ENCODE measurements at places on chromosomes 4 and X.
A peak's percentile ranks its signal among the peaks of the same experiment; 100 is the strongest.

DNA sequence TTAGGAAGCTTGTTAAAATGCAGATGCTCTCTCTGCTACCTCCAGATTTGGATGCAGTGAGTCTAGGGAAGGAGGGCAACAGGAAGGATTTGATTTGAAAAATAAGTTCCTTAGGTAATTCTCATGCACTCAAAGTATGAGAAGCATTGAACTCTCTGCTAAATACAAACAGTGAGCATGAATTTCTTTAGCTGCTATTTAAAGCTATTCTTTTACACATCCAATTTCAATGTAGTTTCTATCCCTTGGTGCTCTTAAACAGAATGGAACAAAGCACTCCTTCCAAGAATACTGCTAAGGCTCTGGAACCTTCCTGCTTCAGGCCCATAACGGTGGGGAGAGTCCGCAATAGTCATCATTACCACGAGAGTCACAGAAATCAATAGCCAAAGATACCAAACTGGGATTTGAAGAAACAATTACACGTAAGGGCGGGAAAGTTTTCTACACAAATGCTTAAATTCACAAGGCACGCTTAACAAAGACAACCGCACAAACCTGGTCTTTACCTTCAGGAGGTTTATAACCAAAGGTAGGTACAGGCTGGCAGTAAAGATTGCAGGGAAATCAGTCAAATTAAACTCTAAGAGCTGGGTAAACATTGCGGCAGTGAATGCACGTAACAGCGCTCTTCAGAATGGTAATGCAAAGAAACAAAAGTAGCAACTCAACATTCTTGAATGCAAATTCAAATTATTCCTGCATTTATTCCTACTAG is 123.2 kb upstream of the NAP1L5 start:
- DNase-seq: no peak

- no peak for DNase-seq
Measured at GRCh38 chr4:142596595-142596994, 249.5 kb downstream of the INPP4B start.

DNA sequence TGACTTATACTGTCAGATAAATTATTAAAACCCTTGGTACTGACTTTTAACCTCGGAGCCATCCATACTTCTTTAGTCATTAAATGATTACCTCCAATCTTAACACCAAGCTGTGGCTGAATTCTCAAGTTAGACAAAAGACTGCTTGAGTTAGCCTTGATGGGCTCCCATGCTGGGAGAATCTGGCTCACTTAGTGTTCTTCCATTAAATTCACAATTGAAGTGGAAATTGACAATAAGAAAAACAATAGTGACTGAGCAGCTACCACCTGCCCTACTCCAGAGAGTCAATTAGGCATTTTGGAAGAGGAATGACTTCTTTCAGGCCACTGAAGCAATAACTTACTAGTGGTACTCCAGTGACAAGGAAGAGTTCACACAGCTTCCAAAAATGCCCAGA is 503.0 kb upstream of the CPXCR1 start:
- DNase-seq: no peak

DNA sequence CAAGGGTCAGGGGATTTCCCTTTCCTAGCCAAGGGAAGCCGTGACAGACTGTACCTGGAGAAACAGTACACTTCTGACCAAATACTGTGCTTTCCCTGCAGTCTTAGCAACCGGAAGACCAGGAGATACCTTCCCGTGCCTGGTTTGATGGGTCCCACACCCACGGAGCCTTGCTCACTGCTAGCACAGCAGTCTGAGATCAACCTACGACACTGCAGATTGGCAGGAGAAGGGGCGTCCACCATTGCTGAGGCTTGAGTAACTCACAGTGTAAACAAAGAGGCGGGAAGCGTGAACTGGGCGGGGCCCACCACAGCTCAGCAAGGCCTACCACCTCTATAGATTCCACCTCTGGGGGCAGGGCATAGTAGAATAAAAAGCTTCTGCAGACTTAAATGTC is 48.7 kb upstream of the SRD5A3 start:
- DNase-seq: no peak

DNA sequence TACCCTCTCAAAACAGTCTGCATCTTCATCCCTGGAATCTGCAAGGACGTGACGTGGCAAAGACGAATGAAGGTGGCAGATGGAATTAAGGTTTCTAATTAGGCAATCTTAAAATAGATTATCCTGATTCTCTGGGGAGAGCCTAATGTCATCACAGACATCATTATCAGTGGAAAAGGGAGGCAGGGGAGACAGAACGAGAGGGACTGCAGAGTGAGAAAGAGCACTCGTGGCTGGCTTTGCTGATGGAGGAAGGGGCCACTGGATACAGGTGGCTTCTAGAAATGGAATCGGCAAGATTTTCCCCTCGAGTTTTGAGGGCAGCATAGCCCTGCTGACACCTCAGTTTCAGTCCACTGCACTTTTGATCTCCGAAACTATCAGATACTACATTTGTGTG is 110.6 kb downstream of the ASMT start:
- no peak for DNase-seq

DNA sequence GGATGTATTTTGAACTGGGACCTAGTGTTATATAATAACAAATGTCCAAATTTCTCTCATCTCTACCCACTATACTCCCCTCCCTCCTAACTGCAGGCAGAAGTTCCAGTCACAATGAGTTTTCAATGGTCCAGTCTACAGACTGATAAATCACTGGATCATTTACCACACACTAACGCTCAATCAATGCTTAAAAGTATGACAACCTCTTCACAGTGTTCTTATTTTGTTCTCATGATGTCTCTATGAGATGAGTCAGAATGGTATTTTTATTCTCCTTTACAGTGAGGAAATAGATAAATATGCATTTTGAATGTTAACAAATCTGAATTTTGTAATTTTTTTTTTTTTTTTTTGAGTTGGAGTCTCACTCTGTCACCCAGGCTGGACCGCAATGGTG is 83.7 kb upstream of the ETNPPL start:
- no peak for DNase-seq

DNA sequence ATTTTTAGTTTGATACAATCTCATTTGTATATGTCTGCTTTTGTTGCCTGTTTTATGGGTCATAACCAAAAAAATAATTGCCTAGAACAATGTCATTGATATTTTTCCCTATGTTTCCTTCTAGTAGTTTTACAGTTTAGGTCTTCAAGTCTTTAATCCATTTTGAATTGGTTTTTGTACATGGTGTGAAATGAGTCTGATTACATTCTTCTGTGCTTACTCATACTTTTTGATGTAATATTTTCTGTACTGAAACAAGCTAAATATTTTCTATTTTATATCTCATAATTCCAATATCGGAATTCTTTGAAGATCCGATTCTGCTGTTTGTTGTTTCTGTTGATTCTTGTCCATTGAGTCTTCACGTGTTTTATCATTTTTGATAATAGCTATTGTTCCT is 10.6 kb downstream of the TMEM156 start:
- no peak for DNase-seq

GRCh38 chrX:136635235-136635634 is 12.7 kb upstream of the CD40LG start:
- peak; percentile 78 for DNase-seq

- no peak for DNase-seq
Measured at GRCh38 chr4:95363966-95364365, 184.8 kb downstream of the UNC5C start.

GRCh38 chrX:90883479-90883878 is 551.2 kb upstream of the PABPC5 start:
- DNase-seq: no peak

DNA sequence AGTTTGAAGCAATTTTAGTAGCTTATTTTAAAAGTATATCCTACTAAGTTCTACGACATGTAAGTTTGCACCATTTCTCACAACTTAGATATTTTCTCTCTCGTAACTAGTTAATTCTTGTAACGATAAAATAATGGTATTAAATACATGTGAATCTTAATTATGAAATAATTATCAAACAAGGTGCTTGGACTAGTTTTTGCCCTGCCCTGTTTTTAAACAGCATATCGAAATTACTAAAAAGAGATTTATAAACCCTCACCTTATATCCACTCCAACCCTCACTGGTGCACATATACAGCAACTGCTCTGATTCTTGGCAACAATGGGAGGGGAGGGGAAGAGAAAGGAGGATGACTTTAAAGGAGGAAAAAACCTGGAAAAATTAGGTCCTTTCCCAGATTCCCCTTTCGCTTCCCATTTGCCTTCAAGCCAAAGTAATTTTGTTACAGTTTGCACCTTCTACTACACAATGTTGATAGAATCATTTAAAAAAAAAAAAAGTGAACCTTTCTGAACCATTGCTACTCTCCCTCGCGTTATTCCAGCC is 820 bp upstream of the MAB21L2 start:
- DNase-seq: no peak

DNA sequence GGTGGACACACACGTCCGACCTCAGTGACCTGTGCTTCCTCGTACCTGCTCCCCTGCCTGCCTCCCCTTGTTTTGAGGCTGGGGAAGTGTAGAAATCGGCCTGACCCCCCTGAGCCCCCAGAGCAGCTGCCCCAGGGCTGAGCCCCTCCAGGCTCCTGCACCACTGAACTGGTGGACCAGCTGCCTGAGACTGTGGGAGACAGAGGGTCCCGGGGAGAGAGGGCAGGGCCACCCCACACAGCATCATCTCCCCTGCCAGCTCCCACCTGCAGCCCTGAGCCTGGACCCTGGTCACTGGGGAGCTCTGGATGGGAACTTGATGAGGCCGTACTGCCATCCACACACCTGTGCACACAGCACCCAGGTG is 15.0 kb upstream of the NAT8L start:
- no peak for DNase-seq

DNA sequence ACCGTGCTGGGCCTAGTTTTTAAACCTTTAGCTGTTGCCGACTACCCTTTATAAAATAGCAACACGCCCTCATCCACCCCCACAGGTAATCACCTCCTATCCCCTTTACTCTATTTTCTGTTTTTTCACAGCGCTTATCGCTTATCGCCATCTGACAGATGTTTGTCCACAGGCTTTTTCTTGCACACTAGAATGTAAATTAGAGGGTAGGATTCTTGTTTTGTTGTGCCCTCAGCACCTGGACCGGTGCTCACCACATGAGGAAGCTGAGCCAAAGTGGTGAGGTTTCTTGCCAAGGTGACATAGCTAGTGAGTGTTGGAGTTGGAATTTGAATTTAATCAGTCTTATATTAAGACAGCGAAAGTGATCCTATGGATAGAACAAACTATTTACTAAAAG is 2.9 kb upstream of the RBBP7 start:
- no peak for DNase-seq

DNA sequence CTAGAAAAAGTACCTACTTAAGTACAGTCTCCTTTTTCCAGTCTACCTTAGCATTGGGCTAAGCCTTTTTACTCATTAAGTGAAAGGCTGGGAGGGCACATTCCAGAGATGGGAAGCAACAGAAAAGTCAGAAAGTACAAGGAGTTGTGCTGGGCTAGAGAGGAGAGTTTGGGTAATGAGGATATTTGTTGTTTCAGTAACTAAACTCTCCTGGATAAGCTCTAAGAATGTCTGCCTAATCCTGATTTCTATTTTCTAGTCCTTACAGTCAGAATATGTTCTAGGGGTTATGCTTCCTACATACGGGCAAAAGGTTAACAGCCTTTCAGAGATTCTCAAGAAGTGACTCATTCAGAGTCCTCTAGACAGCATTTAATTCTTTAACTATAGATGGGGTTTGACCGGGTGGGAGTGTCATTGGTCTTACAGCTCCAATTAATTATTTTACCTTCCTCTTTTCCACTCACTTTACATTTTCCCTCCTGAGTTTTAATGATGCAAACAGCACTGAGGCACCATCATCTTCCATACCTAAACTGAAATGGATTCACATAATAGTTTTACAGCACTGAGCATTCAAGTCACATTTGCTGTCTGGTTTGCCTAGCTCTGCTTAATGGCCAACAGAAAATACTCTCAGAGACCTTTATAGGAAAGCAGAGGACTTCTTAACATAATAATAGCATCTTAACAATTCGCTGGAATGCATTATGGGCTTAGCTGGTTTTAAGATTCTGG is 42.9 kb downstream of the USP26 start:
- DNase-seq: no peak

GRCh38 chr4:126708716-126709115 is 924.0 kb upstream of the INTU start:
- no peak for DNase-seq

DNA sequence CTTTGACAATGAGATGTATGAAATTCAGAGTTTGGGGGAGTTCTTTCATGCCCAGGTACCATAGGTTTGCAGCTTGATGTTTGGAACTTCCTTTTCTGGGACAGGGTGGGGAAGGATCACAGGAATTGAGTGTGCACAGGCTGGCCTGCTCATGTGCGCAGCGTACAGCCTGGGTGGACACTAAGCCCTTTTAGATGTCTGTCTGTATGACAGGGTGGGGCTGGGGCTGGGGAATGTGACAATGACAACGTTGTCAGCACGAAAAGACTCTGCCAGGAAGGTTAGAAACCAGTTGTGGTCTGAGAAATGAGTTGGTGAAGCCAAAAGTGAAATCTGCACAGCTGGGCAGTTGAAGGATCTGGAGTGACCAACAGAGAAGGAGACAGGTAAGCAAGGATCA is 47.4 kb downstream of the WWC2 start:
- no peak for DNase-seq

DNA sequence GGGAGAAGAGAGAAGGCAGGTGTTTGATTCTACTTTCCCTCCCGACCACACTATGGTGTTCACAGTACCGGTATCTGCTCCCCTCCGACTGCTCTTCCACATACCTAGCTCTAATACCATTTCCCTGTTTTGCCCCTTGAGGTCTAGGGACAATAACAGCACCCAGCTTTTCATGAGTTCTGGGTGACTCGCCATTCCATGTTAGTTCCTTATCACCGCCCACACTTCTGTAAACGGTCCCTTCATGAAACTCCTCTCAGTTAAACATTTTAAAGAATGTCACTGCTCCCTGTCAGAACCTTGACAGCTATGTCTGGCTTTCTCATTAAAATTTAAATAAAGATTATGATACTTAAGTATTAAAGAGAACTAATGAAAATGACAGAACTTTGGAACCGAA is 136.7 kb downstream of the ADAMTS3 start:
- no peak for DNase-seq

GRCh38 chrX:12042615-12043014 is 95.7 kb upstream of the FRMPD4 start:
- DNase-seq: no peak

- DNase-seq: no peak
Measured at GRCh38 chrX:119618439-119618838, 12.2 kb upstream of the NKRF start.

Measured in activated CD4-positive, alpha-beta T cell treated with anti-CD3 and anti-CD28 coated beads, Interleukin-2, Interleukin-4, amounts not matched to agents 100 ng/mL and 50 ng/mL, durations not matched to agents 16 hours and 8 hours (primary cell).